ENCODE measurements at places on chromosomes 1 and 21. TPM values are rescaled to one million over a fixed set of nuclear protein-coding genes. Genes with fewer than 3 reads are reported as not detected.

GRCh38 chr1:36199934-36200741 lies 24.1 kb upstream of the THRAP3 start:
- peaks cover 14% of the 10 kb centered on the region for H3K4me1 ChIP-seq
- no peak for DNase-seq
- H3K27me3 ChIP-seq, result no peaks in the 10 kb centered on the region
- no peak overlapping the region for H3K4me3 ChIP-seq
- no peaks in the 10 kb centered on the region for H3K36me3 ChIP-seq

DNA sequence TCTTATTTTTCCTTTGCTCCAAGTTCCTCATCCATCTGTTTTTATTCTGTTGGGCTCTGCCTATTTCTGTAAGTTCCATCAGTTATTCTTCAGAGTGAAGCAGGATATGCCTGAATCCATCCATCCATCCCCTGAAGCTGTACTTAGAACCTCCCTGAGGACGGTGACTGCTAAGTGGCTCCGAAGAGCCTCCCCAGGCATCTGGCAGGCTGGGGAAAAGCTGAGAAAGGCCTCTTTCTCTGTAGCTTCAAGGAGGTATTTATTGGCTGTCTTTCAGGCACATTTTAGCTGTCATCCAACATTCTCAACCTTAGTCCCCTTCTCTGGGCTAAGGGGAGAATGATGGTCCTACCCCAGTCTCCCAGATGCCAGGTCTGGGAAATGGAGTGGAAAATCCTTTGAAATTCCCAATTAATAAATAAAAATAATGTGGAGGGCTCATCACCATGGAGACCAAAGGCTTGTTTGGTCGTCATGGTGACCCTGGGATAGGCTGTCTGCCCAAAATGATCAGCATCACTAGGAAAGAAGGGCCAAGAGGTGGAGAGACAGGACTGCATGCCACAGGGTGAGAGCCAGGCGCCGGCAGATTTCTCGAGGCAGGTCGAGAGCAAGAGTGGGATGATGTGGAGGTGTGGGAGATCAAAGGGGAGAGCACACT lies 82.0 kb downstream of the UBIAD1 start:
- H3K27ac ChIP-seq, result no peak overlapping the region
- no peaks in the 10 kb centered on the region for H3K4me1 ChIP-seq
- no peak for DNase-seq
- no peaks in the 10 kb centered on the region for H3K36me3 ChIP-seq
- H3K27me3 ChIP-seq, result peaks cover 34% of the 10 kb centered on the region
- H3K4me3 ChIP-seq, result no peak overlapping the region

GRCh38 chr1:184162281-184162680 lies 110.8 kb downstream of the TSEN15 start:
- peaks cover 22% of the 10 kb centered on the region for H3K4me1 ChIP-seq
- H3K27me3 ChIP-seq, result no peaks in the 10 kb centered on the region
- no peak for DNase-seq
- H3K36me3 ChIP-seq, result no peaks in the 10 kb centered on the region
- H3K4me3 ChIP-seq, result no peak overlapping the region
- no peak overlapping the region for H3K27ac ChIP-seq

The HES4 gene
- total RNA-seq, result 26.8 TPM
